ENCODE measurements at places on chromosomes 6 and 20. TPM values are rescaled to one million over a fixed set of nuclear protein-coding genes. Genes with fewer than 3 reads are reported as not detected.

GRCh38 chr20:57717797-57718196 is 8.0 kb upstream of the PMEPA1 start:
- DNase-seq = no peak

The CRNKL1 gene
- 66.6 TPM for total RNA-seq

DNA sequence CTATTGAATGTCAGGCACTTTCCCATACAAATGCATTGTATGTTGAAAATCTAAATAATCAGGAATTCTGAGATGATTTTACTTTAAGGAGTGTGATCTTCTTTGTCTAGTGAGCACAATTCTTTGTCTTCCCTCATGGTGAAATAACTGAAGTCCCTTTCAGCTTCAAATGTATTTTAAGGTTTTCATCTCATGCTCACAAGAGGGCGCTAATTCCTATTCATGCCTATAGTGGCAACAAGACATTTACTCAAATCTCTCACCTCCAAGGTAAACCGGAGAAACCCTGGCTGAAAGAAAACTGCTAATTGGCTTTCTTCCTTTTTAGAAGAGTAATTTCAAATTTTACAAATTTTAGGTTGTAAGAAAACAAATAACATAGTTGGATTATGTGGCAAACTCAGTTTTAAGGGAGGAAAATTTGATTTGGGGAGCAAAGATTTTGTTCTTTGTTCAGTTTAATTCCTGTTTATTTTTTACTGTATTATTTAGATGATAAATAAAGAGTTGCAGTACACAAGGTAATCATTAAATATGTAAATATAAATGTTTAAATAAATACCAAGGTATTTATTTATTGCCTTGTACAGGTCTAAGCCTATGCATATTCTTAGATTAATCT is 69.1 kb downstream of the SLC35F1 start:
- DNase-seq = no peak

GRCh38 chr20:4961746-4962145 is 39.6 kb downstream of the SLC23A2 start:
- no peak for DNase-seq

DNA sequence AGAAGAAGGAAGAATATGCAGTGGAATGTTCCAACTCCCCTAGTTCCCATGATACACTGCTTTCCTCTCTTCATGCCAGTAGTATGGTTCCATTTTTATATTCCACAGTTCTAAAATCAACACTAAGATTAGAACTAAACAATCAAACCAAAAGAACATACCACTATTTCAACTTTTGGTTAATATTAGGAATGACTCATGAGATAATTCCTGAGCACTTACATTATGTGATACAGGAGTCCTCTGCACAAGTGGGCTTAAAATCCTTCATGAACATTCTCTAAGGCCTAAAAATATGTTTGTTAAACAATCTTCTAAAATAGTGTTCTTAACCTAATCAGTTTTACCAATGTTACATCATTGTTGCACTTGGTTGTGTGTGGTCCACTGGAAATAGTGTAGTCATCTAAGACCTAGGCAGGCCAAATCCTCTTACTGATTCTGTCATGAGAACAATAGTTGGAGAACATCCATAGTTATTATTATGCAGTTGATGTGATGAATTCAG is 30.3 kb upstream of the RCAN2 start:
- no peak for DNase-seq

DNA sequence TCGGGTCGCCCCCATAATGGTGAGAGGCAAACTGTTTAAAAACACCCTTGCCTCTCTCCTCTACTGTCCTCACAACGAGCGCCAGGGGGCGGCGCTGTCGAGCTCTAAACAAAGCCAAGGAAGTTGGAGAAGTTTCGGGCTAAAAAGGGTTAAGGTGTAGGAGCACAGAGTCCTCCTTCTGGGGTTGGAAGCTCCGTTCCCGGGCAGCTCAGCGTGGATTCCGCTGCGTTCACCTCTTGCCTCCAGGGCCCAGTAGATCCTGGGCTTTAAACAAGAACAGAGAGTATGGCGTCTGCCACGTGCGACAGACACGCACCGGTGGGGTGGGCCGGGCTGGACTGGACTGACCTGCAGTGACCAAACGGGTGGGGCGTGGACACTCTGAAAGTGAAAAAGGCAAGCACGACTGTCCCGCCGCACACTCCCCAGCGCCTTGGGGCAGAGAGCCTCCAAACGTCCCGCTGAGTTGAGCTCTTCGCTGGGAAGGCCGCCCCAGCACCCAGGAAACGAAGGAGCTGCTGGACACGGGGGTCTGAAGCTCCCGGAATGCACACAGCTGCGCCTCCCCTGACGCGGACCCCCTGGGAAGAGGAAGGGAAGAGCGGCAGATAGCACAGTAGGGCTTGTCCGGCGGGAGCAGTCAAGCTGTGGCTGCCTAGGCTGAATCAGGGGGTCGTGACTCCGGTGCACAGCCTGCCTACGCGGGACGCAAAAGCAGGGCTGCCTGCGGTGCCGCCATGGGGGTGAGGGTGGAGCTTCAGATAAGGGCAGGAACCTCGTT is 1.6 kb upstream of the THBD start:
- no peak for DNase-seq

- peak; percentile 6 for DNase-seq
Observed at GRCh38 chr20:17036541-17036940, 190.3 kb upstream of the PCSK2 start.

The MATN4 gene
- not detected for total RNA-seq

The DEK gene
- total RNA-seq = 127 TPM

DNA sequence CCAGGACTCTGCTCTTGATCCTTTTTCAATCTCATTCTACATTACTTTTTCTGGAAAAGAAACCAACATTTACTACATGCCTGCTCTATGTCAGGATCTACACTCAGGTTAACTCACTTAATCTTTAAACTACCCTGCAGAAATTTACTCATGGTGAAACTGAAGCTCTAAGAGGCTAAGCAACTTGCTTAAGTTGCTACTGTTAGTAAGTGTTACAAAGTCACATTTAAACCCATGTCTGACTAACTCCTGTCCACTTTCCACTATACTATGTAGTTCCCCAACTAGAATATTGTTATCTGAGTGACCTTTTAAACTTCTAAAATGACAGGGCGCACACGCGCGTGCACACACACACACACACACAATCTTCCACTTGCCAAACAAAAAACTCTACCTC is 5.0 kb downstream of the CEP162 start:
- no peak for DNase-seq
